ENCODE measurements at places on chromosomes 2 and 18.

- peak; percentile 18 for DNase-seq
Measured at GRCh38 chr2:96534701-96535181, 1.8 kb upstream of the ARID5A start.

DNA sequence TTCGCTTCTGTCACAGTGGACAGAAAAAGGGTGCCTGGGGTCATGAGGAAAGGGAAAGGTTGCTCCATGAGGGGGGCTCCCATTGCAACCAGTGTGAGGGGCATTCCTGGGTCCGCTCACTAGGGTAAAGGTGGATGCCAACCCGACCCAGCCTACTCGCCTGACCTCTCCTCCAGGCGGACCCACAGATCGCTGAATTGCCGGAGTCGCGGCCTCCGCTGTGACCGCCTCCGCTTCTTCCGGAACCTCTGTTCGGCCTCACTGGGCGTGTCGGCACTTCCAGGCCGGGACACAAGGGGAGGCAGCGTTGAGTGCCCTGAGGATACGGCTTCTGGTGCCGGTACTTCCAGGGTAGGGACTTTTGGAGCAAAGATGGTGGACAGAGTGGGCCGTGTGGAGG lies 57.1 kb downstream of the TRABD2A start:
- DNase-seq, result no peak

GRCh38 chr18:45026162-45026561 lies 345.5 kb downstream of the SETBP1 start:
- DNase-seq, result no peak

DNA sequence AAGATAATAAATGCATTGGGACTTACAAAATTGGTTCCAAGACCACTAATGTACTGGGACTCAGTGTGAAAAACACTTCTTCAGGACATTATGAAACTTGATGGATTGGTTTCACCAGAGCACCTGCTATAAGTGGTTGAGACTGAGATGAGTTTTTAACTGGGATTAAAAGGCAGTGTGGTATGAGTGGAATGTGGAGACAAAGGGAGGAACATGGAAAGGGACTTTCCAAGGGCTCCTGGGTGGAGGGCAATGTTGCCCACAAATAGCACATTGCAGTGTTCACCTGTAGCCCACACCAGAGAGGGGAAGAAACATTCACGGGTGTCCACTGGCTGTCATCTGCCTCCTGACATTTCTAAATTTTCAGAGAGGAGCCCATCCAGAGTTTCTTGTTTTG lies 253.3 kb upstream of the TANK start:
- no peak for DNase-seq

DNA sequence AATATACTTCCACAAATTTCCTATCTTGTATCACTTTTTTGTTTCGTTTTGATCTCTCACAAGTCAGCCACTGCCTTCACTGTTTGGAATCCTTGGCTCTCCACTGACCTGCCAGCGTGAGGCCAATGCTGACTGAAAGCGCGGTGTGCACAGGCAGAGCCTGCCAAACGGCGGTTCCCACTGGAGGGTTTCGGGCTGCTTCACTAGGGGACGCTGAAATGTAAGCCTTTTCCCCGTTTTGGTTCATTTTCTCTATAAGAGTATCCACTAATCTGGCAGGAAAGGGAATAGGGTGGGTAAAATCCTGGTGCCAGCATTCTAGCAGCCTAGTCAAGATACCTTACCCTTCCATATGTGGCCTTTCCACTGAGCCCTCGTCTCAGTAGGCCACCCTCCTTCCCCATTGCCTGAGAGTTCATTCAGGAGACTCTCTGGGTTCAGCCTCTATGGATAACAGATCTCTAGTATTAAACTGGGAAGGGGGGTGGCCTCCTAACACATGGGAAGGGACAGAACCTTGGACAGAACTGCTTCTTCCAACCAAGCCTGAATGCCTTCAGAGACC lies 91.5 kb downstream of the DYM start:
- DNase-seq, result peak; percentile 67

DNA sequence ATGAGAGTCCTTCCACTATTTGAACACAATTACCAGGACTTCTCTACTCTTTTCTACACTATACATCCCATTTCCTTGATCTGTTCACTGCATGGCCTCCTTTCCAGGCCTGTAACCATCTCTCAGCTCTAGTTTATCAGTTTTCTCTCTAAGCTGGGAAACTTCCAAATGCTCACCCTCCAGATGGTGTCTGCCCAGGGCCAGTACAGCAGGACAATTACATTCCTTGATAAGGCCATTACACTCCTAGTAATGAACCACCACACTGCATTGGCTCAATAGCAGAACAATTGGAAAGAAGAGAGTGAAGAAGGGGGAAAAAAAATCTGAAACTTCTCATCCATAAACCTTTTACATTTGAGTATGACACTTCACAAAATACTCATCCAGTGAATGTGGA lies 359.1 kb downstream of the ALK start:
- DNase-seq, result no peak

DNA sequence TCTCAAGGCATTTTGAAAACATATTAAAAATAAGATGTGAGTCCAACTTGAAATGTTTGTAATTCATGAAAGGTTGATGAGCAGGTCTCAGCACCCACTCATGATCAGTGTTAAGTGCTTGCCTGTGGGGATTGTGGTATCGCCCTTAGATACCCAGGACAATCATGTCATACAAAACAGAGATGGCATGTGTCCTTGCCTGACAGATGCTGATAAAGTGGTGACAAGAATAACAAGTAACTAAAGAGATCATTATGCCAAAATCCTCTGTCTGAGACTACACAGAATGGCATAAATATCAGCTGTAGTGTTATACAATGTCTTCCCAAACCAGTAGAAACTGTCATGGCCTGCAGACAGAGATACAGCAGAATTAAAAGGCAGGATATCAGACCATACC lies 930.3 kb downstream of the SUCLG1 start:
- DNase-seq, result no peak

GRCh38 chr2:234823877-234824376 lies 127.9 kb upstream of the SH3BP4 start:
- DNase-seq, result peak; percentile 66

GRCh38 chr2:140359056-140359771 lies 1579.0 kb upstream of the NXPH2 start:
- DNase-seq, result no peak

DNA sequence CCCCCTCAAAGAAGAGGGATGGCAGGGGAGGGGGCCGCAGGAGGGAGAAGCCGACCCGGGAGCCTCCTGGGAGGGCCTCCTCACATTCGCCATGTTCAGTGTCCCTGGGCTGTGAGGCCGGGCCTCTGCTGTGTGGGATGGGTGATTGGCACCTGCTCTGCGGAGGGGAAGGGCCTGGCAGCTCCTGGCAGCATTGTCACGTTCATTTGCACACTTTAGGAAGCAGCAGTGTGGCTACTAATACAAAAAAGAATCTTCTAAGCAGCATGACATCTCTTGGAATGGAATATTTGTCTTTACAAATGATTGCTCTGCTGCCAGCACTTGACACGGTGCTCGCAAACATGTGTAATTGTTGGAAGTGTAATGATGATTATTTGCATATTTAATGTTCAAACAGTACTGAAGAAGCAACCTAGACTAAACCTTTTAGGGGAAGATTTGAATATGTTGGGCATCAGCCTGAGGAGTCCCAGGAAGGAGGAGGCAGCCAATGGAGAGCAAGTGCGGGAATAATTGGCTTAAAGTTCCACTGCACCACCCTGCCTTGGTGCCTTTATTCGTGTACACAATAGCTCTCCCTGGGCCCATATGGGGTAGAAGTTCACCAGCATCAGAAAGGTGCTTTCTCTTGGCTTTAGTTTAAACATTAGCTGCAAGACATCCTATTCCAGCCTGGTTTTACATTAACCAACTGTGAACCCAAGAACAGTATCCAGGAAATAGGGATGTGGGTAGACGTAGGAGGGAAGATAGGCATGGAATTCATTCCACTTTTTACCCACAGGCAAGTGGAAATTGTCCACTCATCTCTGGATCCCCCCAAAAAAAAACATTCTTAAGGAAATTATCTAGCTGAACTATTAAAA lies 404.9 kb downstream of the TMEM182 start:
- DNase-seq, result no peak

GRCh38 chr2:108946442-108946841 lies 42.6 kb downstream of the EDAR start:
- no peak for DNase-seq

GRCh38 chr2:39141334-39142271 lies 20.8 kb upstream of the SOS1 start:
- no peak for DNase-seq

- no peak for DNase-seq
Measured at GRCh38 chr18:74547860-74548259, 13.6 kb downstream of the CNDP1 start.

DNA sequence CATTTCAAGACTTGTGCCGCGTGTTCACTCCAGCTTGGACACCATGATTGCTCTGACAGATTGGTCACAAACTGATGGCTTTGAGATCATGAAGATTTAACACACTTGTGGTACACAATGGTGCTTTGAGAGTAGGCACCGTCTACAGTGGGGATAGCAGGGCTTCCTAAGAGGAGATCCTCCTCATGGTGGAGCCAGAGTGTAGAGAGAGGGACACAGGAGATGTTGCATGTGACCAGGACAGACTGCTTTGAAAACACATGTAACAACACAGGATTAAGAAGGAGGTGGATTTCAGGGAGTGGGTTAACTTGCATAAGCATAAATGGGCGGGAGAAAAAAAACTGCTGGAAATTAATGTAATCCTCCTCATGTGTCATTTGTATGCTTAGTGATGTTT lies 95.7 kb upstream of the LINC00305 start:
- no peak for DNase-seq

GRCh38 chr2:56444339-56444738 lies 260.5 kb downstream of the CCDC85A start:
- peak; percentile 50 for DNase-seq

- DNase-seq, result no peak
Measured at GRCh38 chr2:33013684-33014110, 66.9 kb downstream of the LTBP1 start.

DNA sequence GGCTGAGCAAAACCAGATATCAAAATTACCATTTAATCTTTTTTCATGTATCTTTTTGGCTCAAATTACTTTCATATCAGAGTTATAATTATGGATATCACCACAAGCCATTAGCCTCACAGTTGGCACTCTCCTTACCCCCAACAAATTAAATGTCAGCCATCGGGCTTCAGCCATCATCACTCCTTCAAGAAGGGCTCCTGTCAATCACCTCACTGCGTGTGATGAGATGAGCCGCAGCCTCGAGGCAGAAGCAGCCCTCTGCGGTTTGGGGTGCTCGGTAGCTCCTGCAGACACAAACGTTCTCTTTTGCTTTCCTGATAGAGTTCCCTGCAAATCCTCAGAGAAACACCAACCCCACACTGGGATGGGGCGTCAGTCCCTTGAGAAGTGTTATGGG lies 94.1 kb downstream of the DNER start:
- no peak for DNase-seq

- no peak for DNase-seq
Measured at GRCh38 chr2:178317811-178318210, 123.5 kb downstream of the OSBPL6 start.

GRCh38 chr2:11938196-11938595 lies 191.8 kb downstream of the LPIN1 start:
- no peak for DNase-seq

DNA sequence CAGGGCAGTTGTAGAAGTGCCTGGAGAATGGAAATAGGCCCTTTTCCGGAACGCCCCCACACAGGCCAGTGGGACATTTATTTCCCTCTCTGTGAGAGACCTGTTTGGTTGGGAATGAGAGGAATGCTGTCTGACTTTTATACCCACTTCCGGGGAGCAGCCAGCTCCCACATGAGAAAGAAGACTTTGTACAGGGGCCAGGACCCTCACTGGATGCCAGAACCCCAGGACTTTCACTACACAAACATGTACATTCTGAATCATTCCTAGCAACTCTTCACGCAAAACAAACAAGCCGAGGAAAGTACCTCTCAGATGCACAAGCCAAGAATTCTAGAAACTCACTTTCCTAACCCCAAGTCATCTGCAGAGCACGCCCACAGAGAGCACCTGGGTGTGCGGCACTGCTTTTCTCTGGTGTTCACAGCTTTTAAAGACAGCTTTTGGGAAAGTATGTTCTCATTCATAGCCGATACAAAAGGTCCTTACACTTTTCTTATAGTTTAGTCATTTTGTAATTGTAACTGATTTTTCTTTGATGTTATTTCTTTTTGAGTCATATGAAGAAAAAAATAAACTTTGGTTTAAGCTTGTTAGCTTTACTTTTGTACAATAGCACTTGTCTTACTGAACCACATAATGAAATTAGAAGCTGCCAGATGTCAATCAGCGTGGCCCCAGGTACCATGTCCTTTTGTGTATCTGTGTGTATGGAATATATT lies 856.1 kb upstream of the ID2 start:
- no peak for DNase-seq

DNA sequence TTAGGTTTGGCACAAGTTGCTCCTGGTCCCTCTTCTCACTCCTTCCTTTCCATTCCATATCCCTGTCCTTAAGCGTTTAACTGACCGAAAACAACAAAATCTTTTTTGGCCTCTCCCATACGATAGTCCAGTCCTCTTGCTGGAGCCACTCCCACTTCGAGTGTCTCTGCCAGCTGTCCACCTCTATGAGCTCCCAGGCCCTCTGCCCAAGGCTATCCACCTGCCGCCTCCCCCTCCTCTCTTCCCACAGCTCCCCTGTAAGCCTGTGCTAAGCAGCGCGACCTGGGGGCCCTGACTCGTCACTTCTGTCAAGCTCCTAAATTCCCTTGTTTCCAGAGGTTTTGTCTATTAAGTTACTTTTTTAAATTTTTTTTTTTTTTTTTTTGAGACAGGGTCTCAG lies 47.0 kb upstream of the FOSL2 start:
- no peak for DNase-seq

- peak; percentile 65 for DNase-seq
Measured at GRCh38 chr2:239035361-239035814, 187.5 kb downstream of the TWIST2 start.

- no peak for DNase-seq
Measured at GRCh38 chr2:200751786-200752185, 59.9 kb upstream of the BZW1 start.

DNA sequence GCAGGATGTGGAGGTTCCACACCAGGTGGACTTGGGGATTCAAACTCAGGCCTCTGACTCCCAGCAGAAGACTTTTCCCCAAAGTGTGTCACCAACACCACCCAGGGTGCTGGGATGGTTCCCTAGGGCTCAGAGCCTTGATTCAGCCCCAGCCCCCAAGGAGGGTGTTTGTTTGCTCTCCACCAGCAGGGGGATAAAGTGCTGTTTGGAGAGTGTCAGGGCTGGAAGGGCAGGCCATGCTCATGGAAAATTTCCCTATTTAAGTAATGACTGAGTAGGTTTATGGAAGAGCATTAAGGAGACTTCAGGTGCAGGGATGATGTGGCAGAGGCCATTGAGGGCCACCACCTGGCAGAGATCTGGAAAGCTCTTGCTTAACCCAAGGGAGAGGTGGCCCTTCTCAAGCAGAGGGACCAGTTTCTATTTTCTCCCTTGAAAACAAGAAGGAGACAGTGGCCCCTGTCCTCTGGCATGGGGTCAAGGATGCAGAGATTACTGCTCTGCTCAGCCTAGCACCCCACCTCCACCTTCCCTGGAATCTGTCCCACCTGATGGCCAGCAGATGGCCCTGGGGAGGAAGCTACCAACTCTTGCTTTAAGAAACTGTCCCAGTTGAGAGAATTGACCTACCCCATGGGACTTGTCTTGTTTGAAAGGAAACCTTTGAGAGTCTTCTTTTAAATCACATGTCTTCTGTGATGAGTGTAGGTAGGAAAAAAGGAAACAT lies 122.1 kb downstream of the ACOXL start:
- DNase-seq, result no peak

Data from femur (tissue), 1 donor.